Heart right ventricle (tissue), 16 donors: ENCODE measurements at places on chromosomes 13 and 19.

DNA sequence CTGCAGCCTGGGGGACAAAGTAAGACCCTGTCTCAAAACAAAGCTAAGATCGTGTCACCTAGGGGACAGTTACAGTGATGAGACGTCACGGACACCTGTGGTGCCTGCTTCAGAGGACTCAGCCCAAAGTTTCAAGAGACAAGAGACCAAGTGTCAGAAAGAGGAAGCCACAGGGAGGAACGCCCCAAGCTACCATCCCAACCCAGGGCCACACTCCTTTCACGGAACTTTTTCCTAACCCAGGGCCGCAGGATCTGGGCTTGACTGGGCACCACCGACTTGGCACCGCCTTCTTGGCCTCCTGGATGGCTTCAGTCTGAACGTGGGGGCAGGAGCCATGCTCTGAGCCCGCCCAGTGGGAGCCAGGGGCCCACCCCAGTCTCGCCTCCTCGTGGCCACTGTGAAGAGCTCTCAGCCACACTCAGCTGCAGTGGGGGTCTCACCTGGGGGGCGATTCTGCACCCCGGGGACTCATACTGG lies 8.5 kb downstream of the MOB3A start:
- H3K4me3 ChIP-seq = no peak overlapping the region
- DNase-seq = no peak
- H3K27ac ChIP-seq = no peak overlapping the region
- H3K36me3 ChIP-seq = no peaks in the 10 kb centered on the region

- DNase-seq = no peak
- no peak overlapping the region for H3K27ac ChIP-seq
- peaks cover 21% of the 10 kb centered on the region for H3K4me1 ChIP-seq
- no peak overlapping the region for H3K4me3 ChIP-seq
- H3K27me3 ChIP-seq = peaks cover 30% of the 10 kb centered on the region
Observed at GRCh38 chr19:10404888-10405820, 1.8 kb upstream of the CDC37 start.

GRCh38 chr13:113369189-113369588 lies 5.3 kb upstream of the GRTP1 start:
- H3K27me3 ChIP-seq = peaks cover 8% of the 10 kb centered on the region
- no peak overlapping the region for H3K4me3 ChIP-seq
- no peak overlapping the region for H3K27ac ChIP-seq
- H3K36me3 ChIP-seq = no peaks in the 10 kb centered on the region
- H3K4me1 ChIP-seq = peaks cover 6% of the 10 kb centered on the region
- no peak for DNase-seq

DNA sequence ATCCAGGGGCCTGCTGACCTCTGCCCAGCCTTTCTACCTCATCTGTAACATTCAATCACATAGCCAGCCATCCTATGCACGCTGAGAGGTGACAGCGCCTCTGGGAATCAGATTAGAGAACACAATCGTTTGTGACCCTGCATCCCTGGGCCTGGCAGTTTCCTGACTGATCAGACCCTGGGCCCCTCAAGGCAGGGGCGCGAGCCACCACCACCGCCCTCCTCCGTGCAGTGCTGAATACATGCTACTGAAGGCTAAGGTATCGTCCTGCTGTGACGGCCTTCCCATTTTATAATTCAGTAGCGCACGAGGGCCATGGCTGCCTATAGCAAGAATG lies 1.3 kb downstream of the TMTC4 start:
- no peaks in the 10 kb centered on the region for H3K36me3 ChIP-seq
- no peak for DNase-seq
- H3K27me3 ChIP-seq = no peaks in the 10 kb centered on the region
- peak overlapping the region; percentile 48 for H3K27ac ChIP-seq

GRCh38 chr19:58038688-58039204 lies 4.9 kb downstream of the ZSCAN1 start:
- no peaks in the 10 kb centered on the region for H3K36me3 ChIP-seq
- H3K27ac ChIP-seq = no peak overlapping the region
- peaks cover 6% of the 10 kb centered on the region for H3K27me3 ChIP-seq
- no peak for DNase-seq
- no peak overlapping the region for H3K4me3 ChIP-seq

DNA sequence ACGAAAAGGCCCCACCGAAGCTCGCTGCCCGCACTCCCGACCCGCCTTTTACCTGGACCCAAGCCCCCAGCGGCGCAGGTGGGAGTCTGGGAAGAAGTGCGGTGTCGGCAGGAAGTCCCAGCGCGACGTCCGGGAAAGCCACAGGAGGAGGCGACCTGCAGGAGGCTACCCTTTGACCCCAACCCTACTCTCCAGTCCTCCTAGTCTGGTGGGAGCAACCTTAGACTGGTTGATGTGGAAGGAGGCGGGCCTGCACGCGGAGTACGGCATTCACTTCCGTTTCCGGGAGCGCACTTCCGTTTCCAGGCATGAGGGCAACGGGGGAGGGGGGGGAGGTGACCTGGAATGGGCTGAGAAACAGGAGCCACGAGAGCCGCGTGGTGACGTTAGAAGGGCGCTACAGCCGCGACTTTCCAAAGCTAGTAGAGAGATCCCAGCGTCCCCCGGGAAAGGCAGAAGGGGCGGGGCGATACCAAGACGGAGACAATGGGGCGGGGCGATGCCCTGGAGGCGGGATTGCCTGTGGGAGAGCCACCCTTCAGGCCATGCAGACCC lies 28.5 kb downstream of the ZNF266 start:
- H3K4me1 ChIP-seq = peaks cover 3% of the 10 kb centered on the region
- peak overlapping the region; percentile 34 for H3K27ac ChIP-seq
- peak; percentile 82 for DNase-seq
- no peaks in the 10 kb centered on the region for H3K36me3 ChIP-seq
- H3K27me3 ChIP-seq = no peaks in the 10 kb centered on the region
- peak overlapping the region; percentile 69 for H3K4me3 ChIP-seq

- DNase-seq = no peak
- H3K27me3 ChIP-seq = no peaks in the 10 kb centered on the region
- H3K4me3 ChIP-seq = no peak overlapping the region
- no peaks in the 10 kb centered on the region for H3K4me1 ChIP-seq
Observed at GRCh38 chr19:55690109-55690768, 15.2 kb downstream of the EPN1 start.

GRCh38 chr19:51333836-51334460 lies 8.0 kb downstream of the VSIG10L start:
- DNase-seq = no peak
- H3K4me1 ChIP-seq = peaks cover 8% of the 10 kb centered on the region
- H3K27me3 ChIP-seq = peaks cover 19% of the 10 kb centered on the region

- no peak overlapping the region for H3K4me3 ChIP-seq
- DNase-seq = no peak
- no peaks in the 10 kb centered on the region for H3K27me3 ChIP-seq
- no peaks in the 10 kb centered on the region for H3K4me1 ChIP-seq
Observed at GRCh38 chr13:34246511-34246910, 428.6 kb downstream of the RFC3 start.

DNA sequence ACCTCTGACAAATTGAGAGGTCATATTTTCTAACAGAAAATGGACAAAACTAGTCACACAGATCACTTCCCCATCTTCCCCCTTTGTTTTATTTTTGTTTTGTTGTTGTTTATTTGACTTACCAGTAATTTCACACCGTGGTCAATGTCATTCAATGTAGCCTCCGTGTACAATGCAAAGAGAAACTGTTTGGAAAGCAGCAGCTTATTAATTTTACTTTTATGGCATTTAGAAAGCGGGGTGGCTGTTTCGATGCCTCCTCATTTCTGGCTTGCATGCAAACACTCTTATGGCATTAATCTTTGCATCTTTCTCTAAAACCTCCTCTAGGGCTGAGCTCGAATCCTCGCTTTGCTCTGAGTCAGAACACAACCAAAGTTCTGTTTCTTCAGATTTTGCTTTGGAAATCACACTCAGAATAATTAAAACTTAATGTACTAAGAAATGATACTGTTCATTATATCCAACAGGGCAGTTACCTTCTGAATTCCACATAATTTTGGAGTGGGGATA lies 77.0 kb downstream of the ZNF536 start:
- no peak for DNase-seq
- no peaks in the 10 kb centered on the region for H3K36me3 ChIP-seq
- H3K27ac ChIP-seq = no peak overlapping the region
- H3K4me3 ChIP-seq = no peak overlapping the region
- no peaks in the 10 kb centered on the region for H3K27me3 ChIP-seq
- H3K4me1 ChIP-seq = no peaks in the 10 kb centered on the region

DNA sequence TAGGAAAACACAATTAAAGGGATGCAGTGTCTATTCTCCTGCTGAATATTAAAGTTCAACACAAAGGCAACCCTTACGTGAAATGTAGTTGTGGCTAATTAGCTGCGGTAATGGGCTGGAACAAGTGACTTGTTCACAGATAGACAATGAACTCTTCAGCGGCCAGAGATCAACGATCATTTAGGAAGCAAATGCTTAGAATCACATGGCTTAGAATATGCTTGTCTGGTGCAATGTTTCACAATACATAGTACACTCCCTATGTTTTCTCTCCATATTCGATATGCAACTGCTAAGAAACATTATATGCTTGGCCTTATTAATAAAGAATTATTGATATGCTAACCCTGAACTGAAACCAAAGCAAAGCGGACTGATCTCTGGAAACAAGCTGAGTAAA lies 25.7 kb upstream of the MTUS2 start:
- H3K36me3 ChIP-seq = no peaks in the 10 kb centered on the region
- no peak for DNase-seq
- H3K27ac ChIP-seq = no peak overlapping the region
- no peak overlapping the region for H3K4me3 ChIP-seq

GRCh38 chr13:113782472-113782871 lies 23.4 kb downstream of the TMEM255B start:
- no peak for DNase-seq
- no peaks in the 10 kb centered on the region for H3K4me1 ChIP-seq
- H3K27ac ChIP-seq = no peak overlapping the region
- H3K4me3 ChIP-seq = no peak overlapping the region
- H3K36me3 ChIP-seq = no peaks in the 10 kb centered on the region

GRCh38 chr13:33953781-33954180 lies 135.8 kb downstream of the RFC3 start:
- no peaks in the 10 kb centered on the region for H3K4me1 ChIP-seq
- no peak overlapping the region for H3K4me3 ChIP-seq
- no peak overlapping the region for H3K27ac ChIP-seq
- no peaks in the 10 kb centered on the region for H3K36me3 ChIP-seq
- no peak for DNase-seq

- no peak overlapping the region for H3K27ac ChIP-seq
- no peaks in the 10 kb centered on the region for H3K36me3 ChIP-seq
- H3K4me3 ChIP-seq = no peak overlapping the region
Observed at GRCh38 chr19:5563935-5564612, 3.7 kb downstream of the TINCR start.

GRCh38 chr19:2723345-2723715 lies 2.2 kb upstream of the DIRAS1 start:
- H3K27ac ChIP-seq = peak overlapping the region; percentile 83
- peaks cover 28% of the 10 kb centered on the region for H3K4me1 ChIP-seq
- H3K4me3 ChIP-seq = no peak overlapping the region
- H3K27me3 ChIP-seq = peaks cover 14% of the 10 kb centered on the region
- DNase-seq = no peak
- H3K36me3 ChIP-seq = no peaks in the 10 kb centered on the region

DNA sequence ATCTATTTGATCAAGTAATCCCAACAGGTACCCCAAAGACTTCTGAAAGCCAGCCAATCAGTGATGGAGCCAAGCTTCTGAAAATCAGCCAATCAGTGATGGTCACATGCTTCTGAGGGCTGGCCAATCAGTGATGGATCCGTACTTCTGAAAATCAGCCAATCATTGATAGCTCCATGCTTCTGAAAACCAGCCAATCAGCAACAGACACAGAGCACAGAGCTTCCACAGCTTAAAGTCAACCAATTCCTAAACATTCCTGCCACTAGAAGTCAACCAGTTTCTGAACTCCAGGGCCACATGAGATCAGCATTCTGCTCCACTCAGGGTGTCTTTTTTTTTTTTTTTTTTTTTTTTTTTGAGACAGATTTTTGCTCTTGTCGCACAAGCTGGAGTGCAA lies 8.2 kb upstream of the HSD17B14 start:
- no peak overlapping the region for H3K27ac ChIP-seq
- H3K4me3 ChIP-seq = no peak overlapping the region
- DNase-seq = no peak
- H3K27me3 ChIP-seq = no peaks in the 10 kb centered on the region
- no peaks in the 10 kb centered on the region for H3K36me3 ChIP-seq

DNA sequence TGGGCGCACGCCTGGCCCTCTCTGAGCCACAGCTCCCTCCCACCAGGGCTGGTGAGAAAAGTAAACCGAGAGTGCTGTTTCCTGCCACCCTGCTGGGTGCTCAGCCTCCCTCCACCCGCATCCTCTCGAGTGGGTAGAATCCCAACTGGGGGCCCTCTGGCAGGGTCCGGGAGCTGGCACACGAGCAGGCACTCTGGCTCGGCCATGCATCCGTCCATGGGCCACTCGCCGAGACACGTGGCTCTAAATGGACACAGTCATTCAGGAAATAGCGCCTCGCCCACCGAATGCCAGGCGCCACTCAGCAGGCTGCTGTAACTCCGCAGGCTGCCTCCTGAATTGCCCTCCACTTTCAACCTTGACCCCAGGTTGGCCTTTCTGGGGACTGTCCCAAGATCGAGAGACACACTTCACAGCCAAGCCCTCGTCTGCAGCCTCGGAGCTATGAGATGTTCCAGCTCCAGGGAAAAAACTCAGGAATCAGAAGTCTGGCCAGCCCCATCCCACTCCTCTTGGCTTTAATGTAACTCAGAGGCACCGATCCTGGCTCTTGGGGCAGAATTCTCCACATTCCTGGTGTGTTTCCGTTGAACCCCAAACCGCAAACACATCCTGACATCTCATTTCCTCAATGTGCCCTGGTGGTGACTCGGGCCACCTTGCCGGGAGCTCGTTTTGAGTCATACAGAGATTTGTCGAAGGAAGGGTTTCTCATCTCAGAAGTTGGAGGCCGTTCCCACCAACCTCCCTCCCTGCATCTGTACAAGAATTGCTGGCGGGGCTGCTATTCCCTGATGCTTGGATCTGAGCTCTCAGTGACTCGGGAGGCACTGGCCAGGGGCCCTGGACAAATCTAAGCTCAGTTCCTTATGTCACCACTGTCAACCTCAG lies 14.1 kb downstream of the KLF2 start:
- H3K36me3 ChIP-seq = no peaks in the 10 kb centered on the region
- H3K4me1 ChIP-seq = peaks cover 61% of the 10 kb centered on the region
- no peak overlapping the region for H3K4me3 ChIP-seq
- no peak for DNase-seq
- H3K27ac ChIP-seq = peak overlapping the region; percentile 76
- H3K27me3 ChIP-seq = no peaks in the 10 kb centered on the region

GRCh38 chr13:23510544-23510916 lies 59.7 kb upstream of the TNFRSF19 start:
- DNase-seq = no peak
- no peak overlapping the region for H3K4me3 ChIP-seq
- no peaks in the 10 kb centered on the region for H3K27me3 ChIP-seq
- H3K27ac ChIP-seq = peak overlapping the region; percentile 42

- H3K36me3 ChIP-seq = no peaks in the 10 kb centered on the region
- no peaks in the 10 kb centered on the region for H3K4me1 ChIP-seq
- no peak overlapping the region for H3K27ac ChIP-seq
- no peaks in the 10 kb centered on the region for H3K27me3 ChIP-seq
- no peak overlapping the region for H3K4me3 ChIP-seq
- DNase-seq = no peak
Observed at GRCh38 chr13:86368924-86369323, 569.7 kb upstream of the SLITRK6 start.

- no peaks in the 10 kb centered on the region for H3K27me3 ChIP-seq
- DNase-seq = peak; percentile 91
- H3K4me3 ChIP-seq = no peak overlapping the region
- H3K36me3 ChIP-seq = peaks cover 75% of the 10 kb centered on the region
- H3K27ac ChIP-seq = peak overlapping the region; percentile 79
Observed at GRCh38 chr19:15115080-15115479, 7.9 kb downstream of the SYDE1 start.

GRCh38 chr19:2259336-2259735 lies 3.1 kb upstream of the JSRP1 start:
- peaks cover under 1% of the 10 kb centered on the region for H3K27me3 ChIP-seq
- no peaks in the 10 kb centered on the region for H3K4me1 ChIP-seq
- H3K27ac ChIP-seq = no peak overlapping the region
- no peak for DNase-seq
- no peaks in the 10 kb centered on the region for H3K36me3 ChIP-seq
- no peak overlapping the region for H3K4me3 ChIP-seq
